ENCODE measurements at places on chromosomes 12 and 14.

GRCh38 chr14:79861111-79861510, 350.2 kb downstream of the DIO2 start:
- DNase-seq: peak; percentile 2

- no peak for DNase-seq
Measured at GRCh38 chr14:91814317-91814716, 53.0 kb downstream of the TC2N start.

DNA sequence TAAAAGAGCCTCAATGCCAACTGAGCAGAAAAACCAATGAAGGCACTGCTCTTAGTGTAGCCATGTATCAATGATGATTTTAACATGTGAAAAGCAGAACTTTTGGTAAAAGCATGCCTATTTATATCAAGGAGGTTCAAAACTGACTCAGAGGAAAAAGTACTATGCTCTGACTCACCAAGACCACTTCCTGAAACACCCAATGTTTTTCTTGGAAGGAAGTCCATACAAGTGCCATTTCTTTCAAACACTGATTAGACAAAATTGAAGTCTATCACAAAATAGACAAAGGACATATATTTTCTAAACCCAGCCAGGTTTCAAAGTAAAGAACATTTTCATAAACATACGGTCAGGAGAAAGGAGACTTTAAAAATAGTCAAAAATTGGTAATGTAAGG, 88.6 kb downstream of the EPS8 start:
- peak; percentile 93 for DNase-seq

DNA sequence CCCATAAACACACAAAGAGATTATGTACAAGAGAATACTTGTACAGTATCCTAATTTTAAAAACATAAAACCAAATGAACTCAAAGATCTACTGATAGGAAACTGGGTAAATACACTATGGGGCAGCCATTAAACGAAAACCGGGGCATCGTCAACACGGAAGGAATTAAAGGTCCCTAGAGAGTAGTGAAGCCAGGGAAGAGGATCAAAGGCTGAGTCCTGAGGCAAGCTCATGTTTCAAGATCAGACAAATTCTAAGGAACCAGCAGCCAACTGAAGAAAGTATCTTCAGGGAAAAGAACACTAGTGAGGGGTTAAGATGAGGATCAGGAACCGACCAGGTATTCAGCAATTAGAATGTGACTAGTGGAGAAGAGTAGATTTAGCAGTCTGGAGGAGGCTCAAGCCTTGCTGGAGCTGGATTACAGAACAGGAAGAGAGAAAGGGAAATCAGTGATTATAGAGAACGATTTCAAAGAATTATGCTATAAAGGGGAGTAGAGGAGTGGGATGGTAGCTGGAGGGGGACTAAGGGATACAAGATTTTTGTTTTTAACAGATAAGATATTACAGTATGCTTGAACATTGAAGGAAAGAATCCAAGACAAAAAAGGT, 23.7 kb downstream of the SEL1L start:
- DNase-seq: no peak

DNA sequence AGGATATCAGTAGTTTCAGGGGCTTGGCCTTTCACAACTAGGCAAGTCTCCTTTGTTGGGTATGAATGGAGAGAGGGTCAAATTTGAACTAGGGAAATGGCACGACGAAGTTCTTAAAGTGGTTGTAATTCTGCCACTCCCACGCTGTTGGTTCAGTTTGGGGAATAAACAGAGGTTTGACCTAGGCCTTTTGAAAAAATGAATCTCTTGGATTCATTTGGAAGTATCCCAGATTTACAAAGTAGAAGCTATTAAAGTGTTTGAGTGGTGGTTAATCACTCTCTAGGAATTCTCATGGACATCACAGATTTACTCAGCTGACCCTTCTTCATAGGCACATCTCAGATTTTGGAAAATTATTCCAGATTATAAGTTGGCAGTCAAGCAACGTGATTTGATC, 14.8 kb downstream of the BATF start:
- DNase-seq: no peak
